Osteocyte (in vitro differentiated cells): ENCODE measurements at places on chromosomes 3 and 15.

- peaks cover 35% of the 10 kb centered on the region for H3K4me1 ChIP-seq
- H3K36me3 ChIP-seq = no peaks in the 10 kb centered on the region
- no peak for DNase-seq
- H3K27ac ChIP-seq = no peak overlapping the region
- no peak overlapping the region for H3K4me3 ChIP-seq
Observed at GRCh38 chr15:65085990-65086679, 9.6 kb downstream of the KBTBD13 start.

DNA sequence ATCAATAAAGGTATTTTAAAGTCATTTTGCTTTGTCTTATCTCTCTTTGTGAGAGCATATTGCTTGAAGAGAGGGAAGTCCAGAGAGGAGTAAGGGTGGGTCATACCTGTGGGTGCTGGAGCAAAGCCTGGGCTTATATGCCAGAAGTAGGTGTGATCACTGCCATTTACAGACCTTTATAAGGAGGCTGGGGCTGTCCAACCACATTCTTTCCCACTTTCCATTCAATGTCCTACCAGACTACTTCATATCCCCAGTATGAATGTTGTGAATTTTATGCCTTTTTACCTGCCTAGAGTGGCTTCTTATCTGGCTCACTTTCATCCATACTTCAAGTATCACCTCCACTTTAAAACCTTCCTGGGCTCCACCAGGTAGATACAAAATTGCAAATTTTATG, 39.4 kb upstream of the ST6GAL1 start:
- H3K27me3 ChIP-seq = peaks cover 8% of the 10 kb centered on the region
- peaks cover 4% of the 10 kb centered on the region for H3K4me1 ChIP-seq
- no peaks in the 10 kb centered on the region for H3K36me3 ChIP-seq
- no peak for DNase-seq
- H3K27ac ChIP-seq = no peak overlapping the region
- no peak overlapping the region for H3K4me3 ChIP-seq

DNA sequence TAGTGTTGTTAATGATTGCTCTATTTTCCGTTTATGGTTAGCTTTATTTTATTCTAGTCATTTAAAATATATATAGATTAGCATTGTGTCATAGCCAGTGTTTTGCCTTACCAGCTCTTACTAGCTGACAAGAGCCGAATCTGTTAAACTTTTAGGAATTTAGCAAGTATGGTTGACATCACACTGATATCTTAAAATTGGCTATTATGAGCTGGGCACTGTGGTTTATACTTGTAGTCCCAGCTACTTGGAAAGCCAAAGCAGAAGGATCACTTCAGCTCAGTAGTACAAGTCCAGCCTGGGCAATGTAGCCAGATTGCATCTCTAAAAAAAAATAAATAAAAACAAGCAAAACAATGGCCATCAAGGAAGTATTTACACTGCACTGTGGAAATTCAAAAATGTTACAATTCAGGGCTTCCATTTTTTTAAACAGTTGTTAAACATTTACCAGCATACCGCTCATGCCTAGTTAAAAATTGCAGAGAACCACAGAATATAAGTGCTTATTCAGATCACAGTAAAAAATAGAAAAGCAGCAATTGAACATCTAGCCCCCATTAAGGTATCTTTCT, 208.4 kb upstream of the CGNL1 start:
- H3K36me3 ChIP-seq = peaks cover 12% of the 10 kb centered on the region
- peaks cover 21% of the 10 kb centered on the region for H3K4me1 ChIP-seq
- peak overlapping the region; percentile 23 for H3K27ac ChIP-seq
- no peaks in the 10 kb centered on the region for H3K27me3 ChIP-seq
- no peak overlapping the region for H3K4me3 ChIP-seq

- no peak overlapping the region for H3K27ac ChIP-seq
- DNase-seq = no peak
- no peaks in the 10 kb centered on the region for H3K36me3 ChIP-seq
- H3K4me3 ChIP-seq = no peak overlapping the region
- H3K27me3 ChIP-seq = peaks cover 5% of the 10 kb centered on the region
Observed at GRCh38 chr3:14519406-14519805, 20.7 kb downstream of the GRIP2 start.

DNA sequence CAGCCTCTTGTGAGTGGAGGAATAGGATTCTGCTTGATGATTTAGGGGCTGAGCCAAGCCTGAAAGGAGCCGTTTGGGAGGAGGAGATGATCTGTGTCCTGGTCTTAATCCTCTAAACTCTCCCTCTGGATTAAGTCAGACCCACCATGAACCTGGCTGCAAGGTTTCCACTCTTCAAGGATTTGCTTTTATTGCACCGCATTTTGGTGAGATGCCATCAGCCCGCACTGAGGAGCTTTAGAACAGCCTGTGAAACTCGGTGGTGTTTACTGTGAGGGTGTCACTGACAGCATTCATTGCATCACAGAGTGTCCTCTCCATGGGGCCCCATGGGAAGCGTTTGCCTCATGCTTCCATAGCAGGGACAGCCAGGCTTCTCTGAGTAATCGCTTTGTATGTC, 59.2 kb downstream of the EPHB1 start:
- H3K27ac ChIP-seq = no peak overlapping the region
- no peaks in the 10 kb centered on the region for H3K36me3 ChIP-seq
- H3K27me3 ChIP-seq = no peaks in the 10 kb centered on the region
- no peaks in the 10 kb centered on the region for H3K4me1 ChIP-seq
- no peak overlapping the region for H3K4me3 ChIP-seq
- DNase-seq = no peak

- H3K27ac ChIP-seq = peak overlapping the region; percentile 14
- H3K27me3 ChIP-seq = no peaks in the 10 kb centered on the region
- no peak for DNase-seq
- H3K4me3 ChIP-seq = no peak overlapping the region
- H3K36me3 ChIP-seq = no peaks in the 10 kb centered on the region
Observed at GRCh38 chr15:78082106-78082742, 4.7 kb upstream of the TBC1D2B start.

DNA sequence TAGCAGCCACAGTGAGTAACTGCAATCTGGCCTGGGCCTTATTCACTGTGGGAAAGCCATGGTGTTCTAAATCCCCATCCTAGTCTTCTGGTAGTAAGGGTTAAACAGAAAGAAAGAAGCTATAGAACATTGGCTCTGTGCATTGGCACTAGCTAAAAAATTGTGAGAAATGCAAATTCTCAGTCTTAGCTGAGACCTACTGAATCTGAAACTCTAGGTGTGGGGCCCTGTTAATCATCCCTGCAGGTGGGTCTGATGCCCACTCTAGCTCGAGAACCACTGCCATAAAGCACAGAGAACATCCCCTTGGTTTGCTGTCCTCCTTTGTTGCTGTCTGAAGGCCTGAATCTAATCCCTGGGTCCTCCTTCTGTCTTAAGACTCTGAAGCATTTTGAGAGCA, 59.3 kb downstream of the MEIS2 start:
- H3K4me3 ChIP-seq = no peak overlapping the region
- H3K4me1 ChIP-seq = peaks cover 36% of the 10 kb centered on the region
- H3K27me3 ChIP-seq = no peaks in the 10 kb centered on the region
- no peak for DNase-seq
- H3K27ac ChIP-seq = no peak overlapping the region

DNA sequence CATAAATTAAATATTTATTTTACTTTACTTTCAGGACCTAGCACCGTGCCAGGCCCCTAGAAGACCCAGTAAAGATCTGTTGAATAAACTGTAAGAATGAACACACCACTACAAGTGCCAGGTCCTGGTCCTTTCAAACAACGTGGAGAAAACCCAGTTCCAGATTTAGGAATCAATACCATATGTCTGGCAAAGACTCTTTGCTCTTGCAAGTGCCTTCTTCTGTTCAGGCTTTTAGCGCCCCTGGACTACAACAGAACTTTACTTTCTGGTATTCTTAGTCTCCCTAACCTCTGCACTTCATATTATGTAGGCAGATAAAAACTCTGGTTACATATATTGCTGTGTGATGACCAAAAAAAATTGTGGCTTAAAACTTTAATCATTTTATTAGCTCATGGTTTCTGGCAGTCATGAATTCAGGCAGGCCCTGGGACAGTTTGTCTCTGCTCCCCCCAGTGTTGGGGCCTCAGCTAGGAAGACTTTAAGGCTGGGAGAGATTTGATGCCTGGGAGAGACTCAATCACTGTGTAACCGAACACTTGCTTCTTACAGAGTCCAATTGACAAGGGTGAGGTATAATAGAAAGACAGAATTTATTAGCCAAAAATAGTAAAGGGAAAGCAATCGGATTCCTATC, 2.9 kb upstream of the PSMA4 start:
- H3K36me3 ChIP-seq = peaks cover 3% of the 10 kb centered on the region
- H3K27me3 ChIP-seq = no peaks in the 10 kb centered on the region
- no peak overlapping the region for H3K27ac ChIP-seq
- DNase-seq = no peak
- no peak overlapping the region for H3K4me3 ChIP-seq

DNA sequence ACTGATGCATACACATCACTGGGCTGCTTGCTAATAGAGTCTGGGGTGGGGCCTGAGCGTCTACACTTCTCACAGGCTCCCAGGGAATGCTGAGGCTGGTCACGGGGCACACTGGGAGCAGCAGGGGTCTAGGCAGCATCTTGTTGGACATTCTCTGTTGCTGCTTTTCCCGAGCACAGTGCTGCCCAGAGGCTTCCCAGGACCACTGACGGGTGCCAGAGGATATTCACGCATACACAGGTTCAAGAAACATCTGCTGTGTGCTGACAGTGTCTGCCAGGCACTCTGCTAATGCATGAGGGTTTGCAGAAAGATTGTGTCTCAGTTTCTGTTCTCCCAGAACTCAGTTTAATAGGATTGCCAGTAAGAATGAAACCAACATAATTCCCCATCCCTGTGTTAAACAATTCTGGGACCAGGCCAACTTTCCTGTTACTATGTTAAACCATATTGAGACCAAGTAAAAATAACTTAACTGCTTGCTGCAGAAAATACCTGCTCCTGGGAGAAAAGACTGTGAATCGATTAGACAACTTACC, 23.9 kb upstream of the BCL2L10 start:
- peaks cover 21% of the 10 kb centered on the region for H3K4me1 ChIP-seq
- peak overlapping the region; percentile 4 for H3K27ac ChIP-seq
- H3K4me3 ChIP-seq = no peak overlapping the region
- no peaks in the 10 kb centered on the region for H3K27me3 ChIP-seq
- DNase-seq = no peak

- H3K27me3 ChIP-seq = no peaks in the 10 kb centered on the region
- peaks cover 55% of the 10 kb centered on the region for H3K4me1 ChIP-seq
- H3K27ac ChIP-seq = peak overlapping the region; percentile 86
- H3K36me3 ChIP-seq = no peaks in the 10 kb centered on the region
- DNase-seq = peak; percentile 15
Observed at GRCh38 chr3:14210290-14210688, 31.7 kb downstream of the LSM3 start.

DNA sequence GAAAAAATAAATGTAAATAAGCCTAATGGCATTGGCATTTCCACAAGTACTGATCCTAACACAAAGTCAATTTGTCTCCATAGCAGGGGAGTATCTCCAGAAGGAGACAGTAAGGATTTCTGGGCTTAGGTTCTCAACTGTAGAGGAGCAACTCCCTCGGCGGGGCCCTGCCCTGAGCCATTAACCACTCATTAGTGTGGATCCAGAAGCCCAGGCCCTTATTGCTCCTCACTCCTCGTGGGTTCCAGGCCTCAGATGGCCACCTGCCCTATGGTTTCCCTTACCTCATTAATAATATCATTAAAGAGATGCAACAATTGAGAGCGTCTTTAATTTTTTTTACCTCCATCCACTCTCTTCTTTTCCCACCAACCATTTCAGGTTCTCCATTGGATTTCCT, 85.3 kb upstream of the CLDN18 start:
- H3K27me3 ChIP-seq = peaks cover 11% of the 10 kb centered on the region
- DNase-seq = no peak
- H3K27ac ChIP-seq = no peak overlapping the region

- DNase-seq = no peak
- peak overlapping the region; percentile 92 for H3K27ac ChIP-seq
- peak overlapping the region; percentile 54 for H3K4me3 ChIP-seq
- peaks cover 28% of the 10 kb centered on the region for H3K4me1 ChIP-seq
- no peaks in the 10 kb centered on the region for H3K36me3 ChIP-seq
- H3K27me3 ChIP-seq = peaks cover 40% of the 10 kb centered on the region
Observed at GRCh38 chr15:70474471-70475406, 288.6 kb downstream of the UACA start.

- no peaks in the 10 kb centered on the region for H3K36me3 ChIP-seq
- no peak overlapping the region for H3K4me3 ChIP-seq
- H3K27me3 ChIP-seq = no peaks in the 10 kb centered on the region
- DNase-seq = no peak
Observed at GRCh38 chr15:96733721-96734120, 403.2 kb downstream of the NR2F2 start.

DNA sequence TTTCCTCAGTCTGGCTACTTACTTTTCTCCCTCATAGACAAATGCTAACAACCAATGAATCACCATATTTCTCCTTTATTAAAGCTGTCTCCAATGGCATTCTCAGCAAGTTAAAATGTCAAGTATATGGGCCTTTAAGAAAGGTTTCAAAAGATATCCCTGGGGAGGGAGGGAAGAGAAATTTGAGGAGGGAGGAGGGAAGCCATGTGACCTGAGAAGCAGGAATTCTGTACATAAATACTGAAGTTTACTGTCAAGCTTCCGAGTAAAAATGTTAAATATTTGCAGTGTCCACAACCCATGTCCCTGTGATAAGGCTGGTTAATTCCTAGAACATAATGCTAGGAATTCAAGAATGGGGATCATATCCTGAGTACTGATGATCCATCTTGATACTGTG, 175.9 kb downstream of the CNTN4 start:
- DNase-seq = no peak
- H3K27ac ChIP-seq = no peak overlapping the region
- H3K4me3 ChIP-seq = no peak overlapping the region
- no peaks in the 10 kb centered on the region for H3K36me3 ChIP-seq
- H3K4me1 ChIP-seq = peaks cover 3% of the 10 kb centered on the region

GRCh38 chr3:64422192-64422591, 196.9 kb upstream of the PRICKLE2 start:
- DNase-seq = no peak
- peaks cover 14% of the 10 kb centered on the region for H3K4me1 ChIP-seq
- no peaks in the 10 kb centered on the region for H3K36me3 ChIP-seq
- H3K27me3 ChIP-seq = peaks cover 4% of the 10 kb centered on the region

DNA sequence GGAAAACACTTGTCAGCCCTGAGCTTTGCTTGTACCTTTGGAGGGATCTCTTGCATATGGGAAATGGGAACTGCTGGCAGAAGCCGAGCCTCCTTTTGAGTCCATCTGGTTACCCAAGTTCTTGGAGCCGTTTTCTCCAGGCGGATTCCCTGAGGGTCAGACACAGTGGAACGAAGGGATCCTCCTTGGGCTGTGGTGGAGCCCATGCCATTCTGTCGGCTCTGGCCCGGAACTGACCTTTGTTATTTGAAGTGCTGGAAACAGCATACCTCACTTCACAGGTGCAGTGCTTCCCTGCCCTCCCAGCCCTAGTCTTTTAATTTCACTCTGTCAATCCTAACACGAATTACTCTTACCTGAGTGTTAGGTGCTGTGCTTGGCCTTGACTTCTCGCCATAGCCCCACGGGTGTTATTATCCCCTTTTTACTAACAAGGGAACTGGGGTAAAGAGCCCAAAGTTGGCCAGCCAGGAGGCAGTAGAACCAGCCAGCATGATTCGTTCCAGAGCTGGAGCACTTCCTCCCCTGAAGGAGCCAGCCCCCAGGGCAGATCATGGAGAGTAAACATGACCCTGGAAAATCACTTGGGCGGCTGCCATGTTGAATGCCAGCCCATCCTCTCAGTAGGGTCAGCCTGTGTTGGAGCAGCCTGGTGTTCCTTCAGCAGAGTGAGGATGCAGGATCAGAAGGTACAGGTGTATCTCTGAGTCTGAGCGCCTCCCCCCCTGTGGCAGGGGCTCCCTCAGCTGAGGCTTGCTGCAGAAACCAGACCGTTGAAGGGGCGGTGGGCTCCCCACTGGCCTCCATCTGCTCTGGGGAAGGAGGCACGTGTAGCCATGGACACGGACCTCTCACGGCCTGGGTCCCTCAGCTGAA, 143.2 kb downstream of the DNAJB8 start:
- peaks cover 2% of the 10 kb centered on the region for H3K36me3 ChIP-seq
- peaks cover 8% of the 10 kb centered on the region for H3K4me1 ChIP-seq
- H3K27ac ChIP-seq = no peak overlapping the region
